ENCODE measurements at places on chromosomes 12 and 14.

- DNase-seq: no peak
Observed at GRCh38 chr12:24719293-24719721, 229.6 kb downstream of the BCAT1 start.

GRCh38 chr12:82963956-82964355 is 277.2 kb downstream of the TMTC2 start:
- no peak for DNase-seq

DNA sequence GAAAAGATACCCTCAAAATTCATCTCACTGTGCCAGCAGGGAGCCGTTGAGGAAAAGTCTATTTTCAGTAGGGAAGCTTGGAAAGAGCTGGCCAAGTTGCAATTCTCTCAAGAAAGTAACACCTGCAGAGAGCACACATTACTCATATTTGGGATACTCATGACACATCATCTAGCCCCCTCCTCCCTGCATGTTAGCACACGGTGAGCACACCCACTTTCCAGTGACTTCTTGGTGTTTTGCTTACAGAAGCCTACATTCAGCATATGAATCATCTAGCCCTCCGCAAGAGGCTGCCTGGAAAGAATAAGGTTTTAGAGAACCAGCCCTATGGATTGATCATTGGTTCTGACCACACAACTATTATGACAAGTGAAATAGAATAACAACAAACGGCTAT is 124.5 kb downstream of the PTPRO start:
- DNase-seq: no peak

DNA sequence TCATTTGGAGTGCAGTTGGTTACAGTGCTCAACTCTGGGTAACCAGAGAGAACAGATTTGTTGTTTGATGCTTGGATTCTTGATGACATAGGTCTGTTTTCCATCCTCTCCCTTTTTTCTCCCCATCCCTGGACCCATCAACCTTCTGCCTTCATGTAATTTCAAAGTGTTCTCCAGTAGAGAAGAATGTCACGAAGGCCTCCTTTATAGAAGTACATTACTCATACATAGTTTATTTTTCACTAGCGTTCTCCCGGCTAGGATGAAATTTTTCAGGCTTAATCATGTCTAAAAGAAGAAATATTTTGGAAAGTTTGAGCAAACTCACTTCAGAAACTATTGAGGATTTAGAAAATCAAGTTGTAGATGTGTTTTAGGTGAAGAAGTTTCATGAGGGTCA is 20.9 kb upstream of the APPL2 start:
- no peak for DNase-seq

DNA sequence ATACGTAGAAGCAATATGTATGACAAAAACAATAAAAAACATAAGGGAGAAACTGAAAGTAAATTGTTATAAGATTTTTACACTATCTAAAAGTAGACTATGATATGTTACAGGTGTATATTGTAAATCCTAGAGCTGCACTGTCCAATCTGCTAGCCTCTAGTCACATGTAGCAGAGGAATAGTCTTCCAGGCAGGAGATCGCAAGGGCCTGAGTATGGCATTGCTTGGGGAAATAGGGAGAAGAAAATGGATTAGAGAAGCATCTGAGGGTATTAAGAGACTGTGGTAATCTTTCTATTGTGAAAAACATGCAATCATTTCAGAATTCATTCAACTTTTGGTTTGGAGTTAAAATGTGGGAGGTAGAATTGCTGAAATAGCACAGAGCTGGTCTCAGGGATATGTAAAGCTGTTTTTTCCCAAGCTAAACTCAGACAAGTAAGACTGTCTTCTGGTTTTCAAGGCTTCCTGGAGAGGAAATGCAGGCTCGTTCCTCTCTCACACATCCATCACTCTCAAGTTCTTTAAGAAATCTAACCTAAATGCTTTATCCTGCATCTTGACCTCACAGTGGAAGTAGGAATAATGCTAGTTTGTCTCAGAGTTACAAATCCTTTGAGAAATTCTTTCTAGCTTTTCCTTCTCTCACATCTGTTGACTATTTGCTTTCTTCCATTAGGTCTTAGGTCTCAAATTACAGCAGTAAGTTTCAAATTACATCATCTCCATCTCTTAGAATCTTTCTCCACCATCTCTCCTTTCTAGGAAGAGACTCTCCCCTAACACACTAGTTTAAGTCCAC is 7.6 kb upstream of the CCDC184 start:
- DNase-seq: no peak

DNA sequence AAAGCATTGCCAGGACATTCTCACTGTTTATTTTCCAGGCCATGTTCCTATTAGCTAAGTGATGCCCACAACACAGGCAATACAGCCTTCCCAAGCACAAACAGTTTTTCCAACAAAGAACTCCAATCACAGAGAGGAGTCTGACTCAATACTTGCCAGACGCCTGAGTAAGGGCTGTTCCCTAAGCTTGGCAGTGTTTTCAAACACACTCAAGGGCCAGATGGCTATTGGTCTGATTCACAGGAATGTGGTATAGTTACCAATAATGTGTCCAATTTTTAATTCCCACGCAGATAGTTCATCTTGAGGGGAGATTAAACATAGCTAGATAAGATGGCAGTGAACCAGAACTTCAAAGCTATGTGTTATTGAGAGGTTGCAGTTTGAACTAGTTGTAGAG is 381.0 kb downstream of the SNAPC1 start:
- DNase-seq: no peak

- DNase-seq: no peak
Observed at GRCh38 chr14:92890830-92891588, 31.9 kb upstream of the CHGA start.
